ENCODE measurements at places on chromosomes 7 and 10.

- DNase-seq: no peak
These were observed 59.8 kb downstream of the STK32C start for GRCh38 chr10:132247943-132248342.

- DNase-seq: no peak
These were observed 3.1 kb upstream of the ELFN1 start for GRCh38 chr7:1666823-1667565.

DNA sequence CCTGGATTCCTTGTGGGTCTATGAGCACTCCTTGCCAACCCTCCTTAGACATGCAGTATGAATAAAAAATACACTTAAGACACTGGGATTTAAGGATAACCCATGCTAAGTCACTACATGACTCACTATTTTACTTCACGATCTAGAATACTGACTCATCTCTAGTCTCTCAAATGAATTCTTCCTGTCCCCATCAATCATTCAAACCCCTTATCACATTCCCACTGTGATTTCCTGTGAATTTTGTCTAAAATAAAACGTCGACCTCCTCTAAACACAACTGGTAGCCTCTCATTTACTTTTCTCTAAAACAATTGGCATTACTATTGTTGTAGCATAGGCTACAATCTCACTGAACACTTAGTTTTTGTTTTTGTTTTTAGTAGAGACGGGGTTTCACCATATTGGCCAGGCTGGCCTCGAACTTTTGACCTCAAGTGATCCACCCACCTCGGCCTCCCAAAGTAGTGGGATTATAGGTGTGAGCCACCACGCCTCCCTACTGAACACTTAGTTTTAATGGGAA is 3.9 kb upstream of the IQUB start:
- DNase-seq: peak; percentile 53

DNA sequence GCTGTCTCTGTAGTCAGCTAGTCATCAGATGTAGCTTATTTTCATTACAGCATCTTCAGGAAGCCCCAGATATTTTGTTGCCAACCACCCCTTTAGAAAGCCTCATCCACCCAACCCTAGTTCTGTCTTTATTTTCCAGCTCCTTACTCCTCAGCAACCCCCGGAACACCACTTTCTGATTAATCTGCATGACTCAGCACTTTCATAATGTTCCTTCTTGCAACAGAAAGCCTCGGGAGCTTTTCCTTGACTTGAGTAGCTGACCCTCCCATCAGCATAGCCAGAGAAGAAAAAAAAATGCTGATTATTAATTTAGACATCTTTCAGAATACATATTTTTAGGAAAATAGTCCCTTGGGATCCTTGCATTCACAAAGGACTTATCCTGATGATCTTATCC is 244.0 kb upstream of the CXCL12 start:
- DNase-seq: peak; percentile 64

- no peak for DNase-seq
These were observed 155.0 kb downstream of the NRBF2 start for GRCh38 chr10:63288170-63288569.

- DNase-seq: no peak
These were observed 114.6 kb downstream of the SRI start for GRCh38 chr7:88105231-88105630.

- no peak for DNase-seq
These were observed 329.6 kb upstream of the NPVF start for GRCh38 chr7:25557930-25558329.

DNA sequence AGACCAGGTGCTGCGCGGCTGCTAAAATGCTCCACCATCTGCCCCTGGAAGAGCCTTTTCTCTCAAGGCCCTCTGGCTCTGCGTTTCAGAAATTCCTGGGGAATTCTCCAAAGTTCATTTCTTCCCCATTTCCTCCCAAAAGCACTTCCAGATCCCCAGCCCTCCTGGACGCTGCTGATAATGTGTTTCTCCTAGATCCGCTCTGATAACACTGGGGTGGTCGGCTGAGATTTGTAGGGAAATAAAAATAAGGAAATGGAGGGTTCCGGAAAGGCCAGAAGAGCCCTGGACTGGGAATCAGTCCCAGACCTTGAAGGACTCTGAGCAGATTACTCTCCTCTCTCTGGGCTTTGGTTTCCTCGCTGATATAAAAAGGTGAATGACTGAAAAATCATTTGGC is 28.1 kb downstream of the COL13A1 start:
- DNase-seq: no peak

Data from AG04449 (cell line).